ENCODE measurements at places on chromosomes 16 and 17.

GRCh38 chr17:79975498-79976134, 60.1 kb downstream of the TBC1D16 start:
- no peak for DNase-seq

GRCh38 chr17:49850772-49851386, 3.0 kb upstream of the TAC4 start:
- no peak for DNase-seq

GRCh38 chr16:19899605-19899955, 14.9 kb upstream of the GPRC5B start:
- no peak for DNase-seq

GRCh38 chr16:55868980-55869379, 6.2 kb downstream of the CES5A start:
- no peak for DNase-seq

DNA sequence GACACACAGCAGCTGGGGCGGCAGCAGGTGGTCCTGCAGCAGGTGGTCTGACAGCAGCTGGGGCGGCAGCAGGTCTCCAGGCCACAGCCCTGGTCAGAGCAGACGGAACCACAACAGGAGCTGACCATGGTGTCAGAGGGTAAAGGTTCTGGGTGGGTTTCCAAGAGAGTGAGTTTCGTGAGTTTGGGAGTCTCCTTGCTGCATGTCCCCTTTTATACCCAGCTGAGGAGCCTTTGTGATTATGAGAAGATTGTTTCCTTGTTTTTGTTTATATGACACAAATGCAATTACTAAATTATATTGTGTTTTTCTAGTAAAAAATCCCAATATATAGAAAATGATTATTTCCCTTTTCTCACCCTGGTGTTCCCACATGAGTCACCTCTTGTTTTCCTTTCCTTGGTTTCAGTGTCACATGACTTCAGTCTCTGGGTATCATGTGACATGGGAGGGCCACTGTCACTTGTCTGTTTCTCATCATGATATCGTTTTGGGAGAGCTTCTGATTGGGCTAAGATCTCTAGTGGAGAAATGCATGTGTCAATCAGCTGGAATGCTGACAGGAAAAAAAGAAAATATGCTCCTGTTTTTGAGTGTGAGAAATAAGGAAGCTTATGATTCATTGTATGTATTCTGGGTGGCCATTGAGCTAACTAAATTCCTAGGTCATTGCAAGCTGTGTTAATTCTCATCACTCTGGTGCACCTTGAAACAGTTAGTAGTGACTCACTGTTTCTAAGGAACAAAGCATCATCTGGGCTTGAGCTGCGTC, at the start of gene KRTAP4-6:
Gene KRTAP4-6 (minus strand): TSS at position 185 of the 772 bp plus-strand sequence. CDS start 57 bp downstream, at position 128.
- DNase-seq = no peak

DNA sequence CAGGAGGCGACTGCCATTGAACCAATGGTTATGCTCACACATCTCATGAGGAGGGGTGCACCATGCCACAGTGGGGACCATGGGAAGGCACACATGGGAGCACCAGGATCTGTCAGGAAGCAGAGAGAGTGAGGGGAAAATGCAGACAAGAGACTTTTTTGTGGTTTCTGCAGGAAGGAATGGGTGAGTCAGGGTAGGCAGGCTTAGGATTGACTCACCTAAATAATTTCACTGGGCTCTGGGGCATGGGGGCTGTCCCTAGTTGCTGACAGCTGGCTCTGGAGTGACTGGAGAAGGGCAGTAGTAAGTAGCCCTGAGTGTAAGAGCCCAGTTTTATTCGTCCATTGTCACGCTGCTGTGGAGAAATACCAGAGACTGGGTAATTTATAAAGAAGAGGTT, 202.4 kb downstream of the AXIN2 start:
- no peak for DNase-seq

GRCh38 chr17:72351884-72352346, 231.1 kb downstream of the SOX9 start:
- DNase-seq = no peak

- no peak for DNase-seq
Measured at GRCh38 chr16:25996052-25996451, 304.3 kb downstream of the HS3ST4 start.

GRCh38 chr17:78409191-78409928, 30.9 kb downstream of the PGS1 start:
- DNase-seq = no peak

DNA sequence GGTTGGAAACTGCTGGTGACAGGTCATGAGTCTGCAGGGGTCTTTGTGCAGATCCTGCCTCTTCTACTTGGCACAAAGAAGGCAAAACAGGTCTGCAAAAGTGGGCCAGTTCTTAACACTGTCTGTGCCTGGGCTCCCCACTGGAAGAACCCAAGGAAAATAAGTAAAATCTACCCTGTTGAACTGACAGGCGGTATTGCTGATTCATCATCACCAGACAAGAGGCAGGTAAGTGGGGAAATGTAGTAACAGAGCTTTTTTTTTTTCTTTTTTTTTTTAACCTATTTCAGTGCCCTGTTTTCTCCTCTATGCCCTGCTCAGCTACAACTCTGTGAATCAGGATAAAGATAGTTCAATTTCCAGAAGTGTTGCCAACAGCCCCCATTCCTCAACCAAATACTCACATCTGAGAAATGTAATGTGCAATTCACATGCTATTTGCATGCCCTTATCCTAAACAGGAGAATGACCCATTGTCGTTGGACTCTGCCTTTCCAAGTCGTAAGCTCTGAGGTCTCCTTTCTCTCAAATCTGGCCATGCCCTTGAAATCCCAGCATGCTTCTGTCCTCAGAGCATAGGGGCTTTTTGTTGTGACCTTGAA, 237.0 kb downstream of the SOX9 start:
- no peak for DNase-seq

GRCh38 chr17:49681106-49681979, 3.4 kb upstream of the SPOP start:
- DNase-seq = no peak

GRCh38 chr16:84597931-84598351, 19.9 kb downstream of the COTL1 start:
- DNase-seq = no peak

DNA sequence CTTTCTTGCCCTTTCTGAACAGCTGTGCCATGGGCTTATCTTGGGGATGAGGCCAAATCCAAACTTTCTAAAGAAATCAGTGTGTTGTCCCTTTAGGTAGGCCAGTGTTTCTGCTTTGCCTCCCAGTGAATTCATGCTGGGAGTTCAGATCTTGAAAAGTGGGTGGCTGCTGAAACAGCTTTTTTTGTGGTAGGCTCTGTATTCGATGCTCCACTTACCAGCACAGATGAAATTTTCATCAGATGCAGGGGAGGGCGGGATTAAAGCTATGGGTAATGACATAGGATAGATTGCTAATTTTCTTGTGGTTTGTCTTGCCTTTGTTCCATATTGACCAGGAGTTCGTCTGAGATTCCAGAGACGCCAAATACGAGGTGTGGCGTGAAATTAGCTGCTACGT, 2.8 kb downstream of the SOCS7 start:
- DNase-seq = no peak

DNA sequence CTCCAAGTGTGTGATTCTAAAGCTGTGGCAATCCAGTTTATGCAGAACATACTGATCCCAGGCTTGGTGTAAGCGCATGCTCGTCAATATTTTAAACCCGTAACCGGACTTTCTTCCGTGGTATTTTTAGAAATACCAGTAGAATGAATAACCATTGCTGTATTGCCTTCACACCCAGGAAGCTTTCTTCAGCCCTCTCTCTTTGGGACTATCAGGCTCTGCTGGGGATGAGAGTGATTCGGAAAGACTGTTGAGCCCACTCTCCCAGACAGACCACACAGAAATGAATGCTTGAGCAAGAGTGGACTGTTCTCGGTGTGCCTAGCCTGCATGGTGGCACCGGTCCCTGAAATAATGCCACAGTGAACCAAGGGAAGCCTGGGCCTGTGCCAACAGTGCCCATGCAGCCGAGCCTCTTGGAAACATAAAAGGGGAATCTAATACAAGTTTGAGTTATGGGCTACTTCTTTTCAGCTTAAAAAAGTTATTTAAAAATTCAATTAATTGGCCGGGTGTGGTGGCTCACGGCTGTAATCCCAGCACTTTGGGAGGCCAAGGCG, 89.9 kb upstream of the ELAC2 start:
- DNase-seq = no peak

DNA sequence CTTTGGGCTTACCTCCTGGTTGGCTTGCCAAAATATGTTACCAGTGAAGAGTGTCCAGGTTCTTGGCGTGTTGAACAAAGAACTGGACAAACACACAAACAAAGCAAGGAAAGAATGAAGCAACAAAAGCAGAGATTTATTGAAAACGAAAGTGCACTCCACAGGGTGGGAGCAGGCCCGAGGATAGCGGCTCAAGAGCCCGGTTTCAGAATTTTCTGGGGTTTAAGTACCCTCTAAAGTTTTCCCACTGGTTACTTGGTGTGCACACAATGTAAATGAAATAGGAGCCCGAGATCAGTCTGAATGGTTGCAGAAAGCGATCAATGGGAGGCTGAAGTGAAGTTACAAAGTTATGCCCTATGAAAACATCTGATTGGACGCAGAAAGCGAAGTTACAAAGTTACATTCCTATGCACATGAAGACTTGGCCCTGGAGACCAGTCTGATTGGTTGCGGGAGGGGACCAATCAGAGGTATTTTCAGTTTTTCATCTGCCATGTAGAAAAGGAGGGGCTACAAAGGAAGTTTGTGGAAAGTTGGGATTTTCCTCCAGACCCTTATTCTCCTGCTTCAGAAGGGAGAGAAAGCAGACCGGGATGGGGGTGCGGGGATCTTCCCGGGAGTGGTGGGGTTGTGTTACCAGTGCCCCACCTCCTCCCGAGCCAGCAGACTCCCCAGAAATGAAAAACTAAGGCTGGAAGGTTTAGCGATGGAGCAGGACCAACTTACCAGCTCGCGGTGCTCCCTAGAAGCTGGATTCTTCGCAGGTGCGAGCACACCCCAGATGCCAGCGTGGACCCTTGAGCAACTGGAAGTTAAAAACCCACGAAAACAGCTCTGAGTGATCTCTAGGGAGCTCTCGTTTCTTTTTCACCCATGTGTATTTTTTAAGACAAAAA, at the start of gene SLFN12:
Gene SLFN12 (minus strand): TSS at position 325 of the 899 bp plus-strand sequence. CDS start 9,472 bp downstream, outside the sequence.
- DNase-seq = no peak

DNA sequence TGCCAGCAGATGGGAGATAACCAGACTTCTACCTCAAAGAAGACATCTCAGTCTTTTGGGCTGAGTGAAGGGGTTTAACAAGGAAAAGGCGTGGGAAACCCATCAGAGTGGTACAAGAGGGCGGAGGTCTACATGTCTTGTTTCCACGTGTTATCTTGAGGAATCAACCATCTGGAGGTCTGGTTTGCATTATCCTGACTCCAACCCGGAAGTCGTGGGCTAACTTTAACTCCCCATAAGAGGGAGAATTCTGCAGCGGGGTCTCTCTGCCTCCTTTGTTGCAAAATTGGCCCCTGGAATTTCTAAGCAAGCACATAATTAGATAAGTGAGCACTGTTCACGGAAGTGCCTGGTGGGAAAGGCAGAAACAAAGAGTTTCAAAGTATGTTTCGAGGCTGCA, 398.7 kb upstream of the C16orf82 start:
- no peak for DNase-seq

DNA sequence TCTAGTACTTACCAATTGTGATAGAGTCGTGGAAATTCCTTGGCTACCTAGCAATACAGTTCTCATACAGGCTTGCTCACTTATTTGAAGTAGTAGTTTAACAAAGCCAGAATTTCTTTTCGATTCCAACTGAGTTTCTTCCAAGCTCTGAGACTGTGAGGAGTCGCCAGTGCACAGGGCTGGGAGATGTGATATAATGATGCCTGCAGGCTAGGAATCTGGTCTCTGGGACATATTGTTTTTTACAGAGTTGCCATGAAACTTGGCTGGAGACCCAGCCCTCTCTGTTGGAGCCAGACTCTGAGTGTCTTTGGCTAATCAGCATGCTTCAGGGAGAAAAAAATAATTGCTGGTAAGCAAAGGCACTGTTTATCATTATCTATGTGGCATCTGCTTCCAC, 698.8 kb upstream of the GOT2 start:
- DNase-seq = no peak
